ENCODE measurements at places on chromosomes 11 and 22.

DNA sequence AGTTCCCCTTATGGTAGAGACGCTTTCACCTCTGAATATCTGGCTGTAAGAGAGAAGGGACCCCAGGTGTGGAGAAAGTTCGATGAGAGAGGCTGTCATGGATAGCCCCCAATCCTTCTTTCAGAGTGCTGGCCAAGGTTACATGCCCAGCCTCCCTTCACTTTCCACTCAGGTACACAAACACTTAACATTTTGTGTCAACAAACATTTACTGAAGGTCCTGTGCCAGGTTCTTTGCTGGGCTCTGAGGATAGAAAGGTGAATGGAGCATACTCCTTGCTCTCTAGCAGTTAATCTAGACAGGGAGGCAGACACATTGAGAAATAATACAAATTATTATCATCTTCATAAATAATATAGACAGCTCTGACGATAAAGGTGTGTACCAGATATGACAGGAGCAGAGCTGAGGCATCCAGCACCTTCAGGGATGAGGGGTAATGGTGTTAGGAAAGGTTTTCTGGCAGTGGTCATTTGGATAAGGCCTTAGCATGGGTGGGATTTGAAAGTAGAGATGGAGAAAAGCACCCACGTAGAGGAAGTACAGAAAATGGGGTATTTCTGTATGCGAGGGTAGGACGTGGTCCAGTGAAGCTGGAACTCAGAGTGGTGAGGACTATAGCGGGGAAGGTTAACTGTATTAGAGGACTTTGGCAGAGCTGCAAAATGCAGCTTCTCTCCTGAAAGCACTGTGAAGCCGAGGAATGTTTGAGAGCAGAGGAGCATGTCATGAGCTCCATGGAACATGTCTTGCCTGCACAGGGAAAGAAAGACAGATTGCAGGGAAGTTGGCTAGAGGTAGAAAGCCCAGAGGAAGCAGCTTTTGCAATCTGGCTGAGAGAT is 19.6 kb downstream of the PPFIBP2 start:
- DNase-seq: no peak

- DNase-seq: no peak
These were observed at the start of gene PARVA for GRCh38 chr11:12377106-12377823. PARVA (plus strand) TSS chr11:12377571; CDS start chr11:12377648, 77 bp downstream.

DNA sequence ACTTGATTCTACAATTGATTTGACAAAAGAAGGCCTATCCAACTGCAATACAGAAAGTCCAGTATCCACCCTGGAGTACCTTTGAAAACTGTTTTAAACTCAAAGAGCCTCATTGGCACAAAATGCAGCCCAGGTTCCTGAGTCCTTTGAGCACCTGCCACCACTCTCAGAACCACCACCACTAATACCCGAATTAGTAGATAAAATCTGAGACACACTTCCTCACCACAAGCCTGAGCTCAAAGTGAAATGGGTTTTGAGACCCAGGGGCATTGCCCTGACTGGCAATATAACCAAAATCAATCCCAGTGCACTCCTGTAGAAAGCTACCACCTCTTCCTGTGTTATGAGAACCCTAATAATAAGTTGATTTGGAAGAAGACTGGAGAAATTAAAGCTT is 215.7 kb downstream of the CSNK2A3 start:
- no peak for DNase-seq

- DNase-seq: no peak
These were observed 61.5 kb downstream of the BTG4 start for GRCh38 chr11:111450480-111451320.

- DNase-seq: no peak
These were observed 305.4 kb downstream of the ST3GAL4 start for GRCh38 chr11:126660761-126661425.
